ENCODE measurements at places on chromosomes 16 and 17.

DNA sequence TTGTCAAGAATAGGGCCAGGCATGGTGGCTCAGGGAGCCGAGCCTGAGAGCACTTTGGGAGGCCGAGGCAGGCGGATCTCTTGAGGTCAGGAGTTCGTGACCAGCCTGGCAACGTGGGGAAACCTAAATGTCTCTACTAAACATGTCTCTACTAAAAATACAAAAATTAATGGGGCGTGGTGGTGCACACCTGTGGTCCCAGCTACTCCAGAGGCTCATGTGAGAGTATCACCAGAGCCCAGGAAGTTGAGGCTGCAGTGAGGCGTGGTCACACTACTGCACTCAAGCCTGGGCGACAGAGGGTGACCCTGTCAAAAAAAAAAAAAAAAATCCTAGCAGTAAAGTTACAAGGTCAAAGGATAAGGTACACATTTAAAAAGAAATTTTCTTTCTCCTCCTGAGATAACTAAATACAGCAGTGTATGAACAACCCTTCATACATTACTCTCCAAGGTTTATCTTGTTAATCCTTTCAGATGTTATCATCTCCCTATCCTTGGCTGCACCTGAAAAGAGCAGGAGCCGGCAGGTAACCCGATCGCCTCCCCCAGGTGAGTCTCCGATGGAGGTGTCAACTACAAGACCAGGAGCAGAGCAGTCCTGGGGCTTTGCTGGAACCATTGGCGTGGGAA, 122.3 kb downstream of the GOSR1 start:
- no peaks in the 10 kb centered on the region for H3K36me3 ChIP-seq
- no peak for DNase-seq
- no peaks in the 10 kb centered on the region for H3K27me3 ChIP-seq

DNA sequence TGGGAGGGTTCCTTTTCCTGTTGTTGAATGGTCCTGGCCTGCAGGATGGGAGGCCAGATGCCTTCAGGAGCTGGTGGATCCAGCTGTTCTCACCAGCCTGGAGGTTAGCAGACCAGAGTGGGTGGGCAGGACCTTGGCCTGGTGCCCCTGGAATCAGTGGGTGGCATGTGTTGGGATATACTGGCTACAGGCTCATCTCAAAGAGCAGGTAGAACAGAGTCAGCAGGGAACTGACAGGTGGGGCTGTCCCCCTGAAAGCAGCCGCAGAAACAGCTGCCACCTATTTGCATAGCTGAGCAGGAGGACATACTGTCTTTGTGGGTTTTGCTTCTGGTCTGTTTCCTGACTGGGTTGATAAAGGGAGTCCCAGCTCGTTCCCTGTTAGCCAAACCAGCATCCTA, 144.1 kb downstream of the RAB11FIP4 start:
- H3K36me3 ChIP-seq, result no peaks in the 10 kb centered on the region
- H3K4me1 ChIP-seq, result no peaks in the 10 kb centered on the region
- no peak overlapping the region for H3K27ac ChIP-seq
- no peaks in the 10 kb centered on the region for H3K27me3 ChIP-seq

- H3K4me3 ChIP-seq, result no peak overlapping the region
- H3K36me3 ChIP-seq, result no peaks in the 10 kb centered on the region
- peaks cover 1% of the 10 kb centered on the region for H3K4me1 ChIP-seq
- no peaks in the 10 kb centered on the region for H3K27me3 ChIP-seq
- DNase-seq, result no peak
These were observed 6.8 kb downstream of the RSPRY1 start for GRCh38 chr16:57192720-57193486.

DNA sequence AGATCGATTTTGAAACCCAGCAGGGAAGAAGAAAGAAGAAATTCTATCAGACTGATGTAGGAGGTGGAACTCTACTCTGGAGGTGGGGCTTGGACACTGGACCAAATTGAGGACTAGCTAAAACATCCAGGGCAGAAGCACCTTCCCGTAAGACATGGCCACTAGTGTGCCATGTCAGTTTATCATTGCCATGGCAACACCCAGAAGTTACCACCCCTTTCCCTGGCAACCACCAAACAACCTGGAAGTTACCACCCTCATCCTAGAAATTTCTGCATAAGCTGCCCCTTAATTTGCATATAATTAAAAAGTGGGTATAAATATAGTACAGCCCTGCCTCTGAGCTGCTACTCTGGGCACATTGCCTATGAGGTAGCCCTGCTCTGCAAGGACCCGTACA, 66.7 kb downstream of the NACA2 start:
- no peak overlapping the region for H3K4me3 ChIP-seq
- H3K27ac ChIP-seq, result no peak overlapping the region
- DNase-seq, result peak; percentile 48
- no peaks in the 10 kb centered on the region for H3K27me3 ChIP-seq
- H3K36me3 ChIP-seq, result no peaks in the 10 kb centered on the region

- H3K4me1 ChIP-seq, result no peaks in the 10 kb centered on the region
- H3K4me3 ChIP-seq, result no peak overlapping the region
- DNase-seq, result no peak
- H3K36me3 ChIP-seq, result no peaks in the 10 kb centered on the region
- peaks cover 2% of the 10 kb centered on the region for H3K27me3 ChIP-seq
These were observed 3.8 kb downstream of the CIITA start for GRCh38 chr16:10880594-10881452.

- DNase-seq, result no peak
- peaks cover 3% of the 10 kb centered on the region for H3K27me3 ChIP-seq
These were observed 4.8 kb upstream of the C1QL1 start for GRCh38 chr17:44972953-44973352.

DNA sequence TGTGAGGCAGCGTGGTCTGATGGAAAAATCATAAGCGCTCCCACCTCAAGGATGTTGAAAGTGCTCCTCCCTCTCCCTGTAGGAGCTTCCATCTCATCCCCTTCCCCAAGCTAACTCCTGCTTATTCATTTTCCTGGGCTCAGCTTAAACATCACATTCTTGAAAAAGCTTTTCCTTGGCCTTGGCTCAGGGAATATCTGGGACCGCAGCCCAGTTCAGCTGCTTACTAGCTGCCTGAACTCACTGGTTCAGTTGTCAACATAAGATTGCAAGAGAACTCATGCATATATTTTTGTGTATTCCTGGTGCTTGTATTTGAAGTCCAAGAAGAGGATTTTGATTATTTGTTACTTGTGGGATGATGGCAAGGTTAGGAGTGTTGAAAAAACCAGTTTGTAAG, 91.5 kb downstream of the UTP18 start:
- H3K36me3 ChIP-seq, result no peaks in the 10 kb centered on the region
- no peak for DNase-seq
- no peaks in the 10 kb centered on the region for H3K27me3 ChIP-seq
- no peak overlapping the region for H3K4me3 ChIP-seq

GRCh38 chr16:56931271-56931891, 561 bp upstream of the HERPUD1 start:
- peak; percentile 51 for DNase-seq
- H3K36me3 ChIP-seq, result no peaks in the 10 kb centered on the region
- peaks cover 4% of the 10 kb centered on the region for H3K4me1 ChIP-seq
- no peak overlapping the region for H3K4me3 ChIP-seq
- no peak overlapping the region for H3K27ac ChIP-seq

DNA sequence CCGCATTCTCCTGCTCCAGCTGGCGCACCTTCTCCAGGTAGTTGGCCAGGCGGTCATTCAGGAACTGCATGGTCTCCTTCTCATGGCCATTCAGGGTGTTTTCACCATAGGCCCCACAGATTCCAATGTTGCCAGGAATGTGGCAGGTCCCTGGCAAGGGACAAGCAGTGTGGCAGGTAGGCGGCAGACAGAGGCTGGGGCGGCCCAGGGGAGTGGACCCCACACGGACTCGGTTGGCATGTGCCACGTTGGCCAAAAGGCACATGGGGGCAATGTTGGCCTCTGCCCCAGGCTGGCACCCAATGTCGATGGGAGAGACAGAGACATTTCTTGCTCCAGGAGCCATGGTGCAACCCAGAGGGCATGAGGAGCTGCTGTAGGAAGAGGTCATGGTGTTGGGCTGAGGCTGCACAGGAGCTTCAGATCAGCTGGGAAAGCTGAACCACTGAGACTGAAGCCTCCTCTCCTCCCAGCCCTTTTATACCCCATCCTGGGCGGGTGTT, at the start of gene KRT38:
Gene KRT38, minus strand, starts transcription at position 453 of the 503 bp plus-strand sequence. Its CDS starts 62 bp downstream, at position 391.
- no peaks in the 10 kb centered on the region for H3K27me3 ChIP-seq
- no peak within 1 kb of the TSS for H3K4me3 ChIP-seq
- no peak within 1 kb of the TSS for H3K27ac ChIP-seq
- DNase-seq, result no peak
- H3K36me3 ChIP-seq, result no peaks in the 10 kb centered on the region
- no peaks in the 10 kb centered on the region for H3K4me1 ChIP-seq

DNA sequence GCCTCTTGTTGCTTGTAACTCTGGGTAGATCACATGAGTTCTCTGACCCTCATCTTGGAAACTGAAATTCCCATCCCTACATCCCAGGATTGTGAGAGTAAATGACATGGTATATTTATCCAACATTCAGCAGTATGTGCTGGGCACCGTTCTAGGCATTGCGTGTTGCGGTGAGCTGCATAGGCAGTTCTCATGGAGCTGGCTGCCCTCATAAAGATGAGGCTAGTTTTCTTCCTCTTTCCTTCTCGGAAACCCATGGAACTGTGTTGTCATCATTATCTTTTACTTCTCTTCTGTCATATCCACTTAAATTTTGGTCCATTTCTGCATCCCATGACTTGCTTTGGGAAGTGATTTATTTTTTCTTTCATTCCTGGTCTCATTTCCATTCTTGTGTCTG, 17.2 kb downstream of the CMIP start:
- DNase-seq, result no peak
- H3K27ac ChIP-seq, result no peak overlapping the region
- no peak overlapping the region for H3K4me3 ChIP-seq
- no peaks in the 10 kb centered on the region for H3K36me3 ChIP-seq

DNA sequence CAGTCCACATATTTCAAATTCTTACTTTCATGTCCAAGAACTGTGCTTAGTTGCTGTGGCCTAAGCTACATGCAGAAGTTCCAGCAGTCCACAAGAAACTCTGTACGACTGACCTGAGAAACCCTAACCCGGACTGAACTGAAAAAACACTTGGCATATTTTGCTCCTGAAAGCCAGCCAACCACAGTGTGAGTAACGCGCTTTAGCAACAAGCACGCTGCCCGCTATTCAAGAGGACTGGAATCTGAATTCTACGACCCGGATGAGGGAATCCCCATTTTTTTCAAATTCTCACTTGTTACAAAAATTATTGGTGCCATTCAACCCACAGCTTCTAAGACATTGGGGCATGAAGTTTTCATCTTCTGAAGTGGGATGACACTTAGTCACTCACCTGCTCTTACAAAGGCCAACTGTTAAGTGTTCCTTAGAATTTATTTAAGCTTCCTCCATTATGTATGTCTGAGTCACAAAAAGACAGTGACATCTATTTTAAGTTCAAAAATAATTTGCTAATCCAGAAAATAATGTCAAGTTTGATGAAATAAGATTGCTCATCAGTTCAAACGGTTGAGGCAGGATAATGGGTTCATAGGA, 78.7 kb downstream of the CDYL2 start:
- no peaks in the 10 kb centered on the region for H3K27me3 ChIP-seq
- H3K4me3 ChIP-seq, result no peak overlapping the region
- H3K4me1 ChIP-seq, result no peaks in the 10 kb centered on the region
- no peak overlapping the region for H3K27ac ChIP-seq
- DNase-seq, result no peak
- H3K36me3 ChIP-seq, result no peaks in the 10 kb centered on the region

- no peak overlapping the region for H3K27ac ChIP-seq
- DNase-seq, result peak; percentile 79
- no peaks in the 10 kb centered on the region for H3K4me1 ChIP-seq
- no peak overlapping the region for H3K4me3 ChIP-seq
These were observed 16.7 kb upstream of the ERN2 start for GRCh38 chr16:23729503-23730424.

DNA sequence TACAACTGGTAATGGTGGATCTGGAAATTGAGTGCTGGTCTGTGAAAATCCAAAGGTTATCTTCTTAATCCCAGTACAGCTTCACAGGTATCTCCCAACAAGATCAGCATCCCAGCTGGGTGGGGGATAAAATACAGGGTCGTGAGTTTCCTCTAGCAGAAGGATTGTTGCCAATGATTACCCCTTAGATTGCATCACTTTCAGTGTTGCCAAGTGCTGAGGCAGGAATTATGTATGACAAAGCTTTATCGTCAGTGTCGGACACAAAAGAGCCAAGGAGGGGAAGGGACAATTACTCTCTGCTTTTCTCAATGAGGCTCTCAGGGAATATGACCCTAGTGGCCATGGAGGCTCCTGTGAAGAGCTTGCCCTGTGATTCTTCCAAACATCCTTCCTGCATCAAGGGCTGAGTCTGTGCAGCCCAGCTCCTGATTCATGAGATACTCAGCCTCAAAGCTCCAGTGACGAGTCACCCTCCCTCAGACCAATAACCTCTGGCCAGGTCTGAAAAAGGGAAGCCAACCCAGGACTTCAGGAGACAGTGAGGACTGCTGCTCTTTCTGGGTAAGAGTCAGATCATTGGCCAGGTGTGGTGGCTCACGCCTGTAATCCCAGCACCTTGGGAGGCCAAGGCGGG, 15.0 kb downstream of the OR1F1 start:
- DNase-seq, result no peak
- H3K27ac ChIP-seq, result no peak overlapping the region
- H3K36me3 ChIP-seq, result no peaks in the 10 kb centered on the region
- no peak overlapping the region for H3K4me3 ChIP-seq
- H3K4me1 ChIP-seq, result no peaks in the 10 kb centered on the region

GRCh38 chr16:1131378-1131994, 21.4 kb upstream of the CACNA1H start:
- H3K4me1 ChIP-seq, result no peaks in the 10 kb centered on the region
- no peak for DNase-seq
- no peaks in the 10 kb centered on the region for H3K27me3 ChIP-seq

GRCh38 chr16:78478267-78478861, 378.9 kb downstream of the WWOX start:
- no peaks in the 10 kb centered on the region for H3K4me1 ChIP-seq
- H3K4me3 ChIP-seq, result no peak overlapping the region
- H3K36me3 ChIP-seq, result no peaks in the 10 kb centered on the region
- peak; percentile 63 for DNase-seq
- no peaks in the 10 kb centered on the region for H3K27me3 ChIP-seq
- no peak overlapping the region for H3K27ac ChIP-seq
